A549 (cell line): ENCODE measurements at places on chromosomes 2 and 18.

DNA sequence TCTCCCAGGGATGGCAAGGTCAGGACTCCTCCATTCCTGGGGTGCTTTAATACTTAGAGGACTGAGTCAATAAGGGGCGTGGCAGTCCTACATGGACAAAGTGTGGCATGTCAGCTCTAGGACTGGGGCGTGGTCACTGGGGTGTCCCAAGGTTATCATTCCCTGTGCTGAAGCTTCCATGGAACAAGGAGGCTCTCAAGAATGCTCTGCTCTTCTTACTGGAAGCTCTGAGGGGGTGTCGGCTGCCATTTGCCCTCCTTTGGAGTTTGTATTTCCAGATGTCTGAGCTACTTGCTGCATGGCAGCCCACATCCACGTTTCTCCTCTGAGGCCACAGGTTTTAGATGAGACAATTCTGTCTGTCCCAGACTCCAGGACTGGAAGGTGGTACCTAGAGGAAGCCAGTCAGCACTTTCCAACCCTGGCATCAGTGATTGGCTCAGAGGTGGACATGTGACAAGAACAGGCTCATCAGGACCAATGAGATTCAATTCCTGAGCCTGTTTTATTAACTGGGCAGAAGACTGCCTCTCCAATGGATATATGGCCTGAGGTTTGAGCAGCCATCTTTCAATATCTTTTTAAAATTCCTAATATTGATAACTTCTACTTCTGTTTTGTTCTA is 128.9 kb upstream of the ARL4C start:
- DNase-seq, result no peak

GRCh38 chr2:144382849-144383248 is 137.1 kb downstream of the ZEB2 start:
- DNase-seq, result no peak

DNA sequence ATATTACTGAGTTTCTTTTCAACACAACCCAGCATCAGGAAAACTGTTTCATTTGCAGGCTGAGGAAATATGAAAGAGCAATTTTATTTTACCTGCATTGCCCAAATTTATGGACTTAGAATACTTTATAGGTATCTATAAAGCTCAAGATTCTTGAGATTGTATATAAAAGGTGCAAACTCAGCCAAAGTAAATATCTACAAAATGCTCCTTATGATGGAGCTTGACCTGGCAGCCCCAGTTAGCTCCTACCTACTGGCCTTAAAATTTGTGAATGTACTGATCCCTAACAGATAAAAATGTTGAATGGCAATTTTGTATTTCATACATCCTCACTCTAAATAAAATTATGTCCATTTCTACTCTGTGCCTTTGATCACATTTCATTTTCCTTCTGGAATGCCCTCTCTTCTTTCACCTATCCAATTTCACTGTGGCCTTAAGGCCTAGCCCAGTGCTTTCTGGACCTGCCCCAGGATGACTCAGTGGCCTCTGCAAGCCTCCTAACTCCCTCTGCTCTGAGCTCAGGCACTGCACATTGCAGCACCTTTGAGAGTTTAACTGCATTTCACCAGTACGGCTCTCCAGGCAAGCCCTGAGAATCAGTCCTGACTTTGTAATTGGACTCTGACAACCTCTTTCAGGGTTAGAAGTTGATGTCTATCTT is 125.9 kb downstream of the ANTXR1 start:
- peak; percentile 37 for DNase-seq

DNA sequence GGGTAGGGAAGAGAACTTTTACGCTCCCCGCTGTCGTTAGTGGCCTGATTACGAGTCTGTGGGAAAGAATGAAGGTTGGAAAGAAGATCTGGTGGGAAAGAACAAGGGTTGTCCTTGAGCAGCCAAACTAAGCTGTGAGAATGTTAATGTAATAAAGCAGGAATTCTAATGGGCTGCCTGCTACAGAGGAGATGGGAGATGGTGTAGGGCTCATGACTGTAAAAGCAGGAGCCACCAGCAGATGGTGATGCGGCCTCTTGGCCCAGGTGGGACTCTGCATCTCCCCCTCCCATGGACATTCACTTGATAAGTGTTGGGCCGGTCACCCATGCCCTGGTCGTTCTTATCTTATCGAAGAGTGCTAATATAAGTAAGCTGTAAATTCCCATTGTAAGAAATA is 150.0 kb downstream of the NEDD4L start:
- DNase-seq, result no peak

- DNase-seq, result no peak
Observed at GRCh38 chr2:196640031-196640548, 575 bp downstream of the CCDC150 start.

DNA sequence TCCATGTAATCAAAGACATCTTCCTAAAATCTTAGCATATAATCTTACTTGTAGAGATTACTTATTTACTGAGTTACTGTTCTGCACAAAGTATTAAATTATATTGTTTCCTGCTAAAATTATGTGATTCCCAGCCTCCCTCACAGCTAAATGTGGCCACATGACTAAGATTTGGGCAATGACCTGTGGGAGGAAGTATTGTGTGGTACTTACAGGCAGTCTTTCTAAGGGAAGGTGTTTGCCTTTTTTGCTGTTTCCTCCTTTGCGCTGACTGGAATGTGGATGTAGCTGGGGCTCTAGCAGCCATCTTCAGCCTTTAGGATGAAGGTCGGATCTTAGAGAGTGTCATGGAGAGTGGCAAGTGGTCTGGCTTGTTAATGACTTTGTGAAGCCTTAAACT is 146.3 kb upstream of the APCDD1 start:
- no peak for DNase-seq
